Central memory CD4-positive, alpha-beta T cell (primary cell): ENCODE measurements at places on chromosomes 1 and 21.

GRCh38 chr1:232968391-232968790, 18.0 kb downstream of the NTPCR start:
- no peak for DNase-seq

GRCh38 chr1:39189592-39190041, 14.9 kb upstream of the MACF1 start:
- no peak for DNase-seq

DNA sequence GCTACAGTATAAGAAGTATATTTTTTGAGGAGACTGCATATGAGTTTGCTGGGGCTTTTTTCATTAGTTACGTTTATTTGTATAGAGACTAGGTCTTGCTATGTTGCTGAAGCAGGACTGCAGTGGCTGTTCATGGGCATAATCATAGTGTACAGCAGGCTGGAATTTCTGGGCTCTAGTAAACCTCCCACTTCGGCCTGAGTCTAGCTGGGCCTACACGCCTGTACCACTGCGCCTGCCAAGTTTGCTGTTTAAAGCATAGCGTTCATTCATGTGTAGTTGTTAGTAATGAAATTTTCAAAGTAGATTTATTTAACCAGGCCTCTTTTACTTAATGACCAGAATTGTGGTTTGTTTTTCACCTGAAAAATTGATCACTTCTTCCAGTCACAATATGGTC, 33.8 kb downstream of the HS2ST1 start:
- DNase-seq, result no peak

DNA sequence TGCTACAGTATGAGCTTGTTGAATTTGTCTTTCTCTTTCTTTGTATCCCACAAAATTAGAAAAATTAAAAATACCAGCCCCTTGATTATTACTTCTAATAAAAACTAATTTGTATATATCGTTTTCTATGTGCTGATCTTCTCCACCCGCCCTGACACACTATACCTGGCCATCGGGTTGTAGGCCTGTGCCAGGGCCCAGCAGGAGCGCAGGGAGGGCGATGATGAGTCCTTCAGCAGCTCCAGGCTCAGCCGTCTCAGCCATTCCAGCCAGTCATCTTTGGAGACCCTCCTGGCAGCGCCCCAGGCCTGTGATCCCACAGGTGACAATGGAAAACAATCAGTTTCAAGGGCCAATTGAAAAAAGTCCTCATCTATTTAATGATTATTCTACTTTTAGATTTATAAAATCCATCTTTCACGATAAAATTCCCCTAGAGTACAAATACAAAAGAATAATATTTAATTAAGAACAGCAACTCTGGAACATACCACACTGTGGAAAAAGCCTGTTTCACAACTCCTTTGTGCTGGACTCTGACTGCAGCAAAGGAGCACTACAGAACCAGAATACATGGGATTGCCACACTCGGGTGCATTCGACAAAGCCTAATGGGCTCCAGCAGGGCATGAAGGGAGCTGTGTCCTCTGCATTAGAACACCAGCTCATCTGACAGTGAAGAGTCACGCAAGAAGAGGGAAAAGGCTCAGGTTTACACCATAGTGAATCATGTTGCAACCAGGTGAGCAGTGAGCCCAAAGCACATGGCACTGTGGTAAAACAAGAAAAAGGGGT, 15.4 kb downstream of the ANGPTL7 start:
- no peak for DNase-seq

- DNase-seq, result no peak
These were observed 590 bp downstream of the TMOD4 start for GRCh38 chr1:151175041-151175741.

DNA sequence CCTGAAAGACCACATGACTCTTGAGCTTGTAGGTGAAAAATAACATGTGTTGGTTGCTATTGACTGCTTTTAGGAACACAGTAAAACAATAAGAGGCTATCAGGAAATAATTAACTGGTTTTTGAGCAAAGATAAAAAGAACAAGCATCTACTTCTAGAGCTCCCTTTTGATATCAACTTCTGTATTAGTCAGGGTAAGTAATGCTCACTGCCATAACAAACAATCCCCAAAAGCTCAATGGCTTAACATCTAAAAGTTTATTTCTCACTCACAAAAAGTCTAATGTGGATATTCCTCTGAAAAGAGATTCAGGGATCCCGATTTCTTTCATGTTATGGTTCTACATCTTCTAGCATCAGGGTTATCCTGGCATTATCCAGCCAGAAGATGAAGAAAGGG, 25.3 kb upstream of the PROX1 start:
- DNase-seq, result no peak

GRCh38 chr1:45344499-45344898, 4.3 kb upstream of the MUTYH start:
- no peak for DNase-seq

DNA sequence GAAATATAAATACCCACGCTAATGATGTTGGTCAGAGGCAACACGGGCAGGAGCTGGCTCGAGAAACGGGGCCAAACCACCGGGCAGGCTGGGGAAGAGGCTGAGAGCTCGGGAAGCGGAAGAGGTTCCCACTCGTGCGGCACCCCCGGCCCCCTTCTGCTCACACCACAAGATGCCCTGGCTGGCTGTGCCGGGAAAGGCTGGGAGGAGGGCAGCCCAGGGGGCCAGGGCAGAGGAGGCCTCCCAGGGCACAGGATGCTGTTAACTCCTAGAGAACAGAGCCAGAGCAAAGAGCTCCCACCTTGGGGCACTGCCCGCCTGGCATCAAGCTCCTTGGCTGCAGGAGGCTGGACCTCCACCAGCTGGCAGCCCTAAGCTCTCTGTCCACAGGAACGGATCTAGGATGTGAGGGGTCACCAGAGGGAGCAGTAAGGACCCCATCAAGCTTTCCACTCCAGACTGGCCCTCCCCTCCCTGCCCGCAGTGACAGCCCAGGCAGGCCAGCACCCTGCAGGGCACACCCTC, 44.8 kb downstream of the CASZ1 start:
- DNase-seq, result no peak

GRCh38 chr1:182442333-182442732, 7.6 kb upstream of the RGSL1 start:
- DNase-seq, result no peak

GRCh38 chr1:43426221-43426620, 27.5 kb downstream of the HYI start:
- DNase-seq, result no peak

DNA sequence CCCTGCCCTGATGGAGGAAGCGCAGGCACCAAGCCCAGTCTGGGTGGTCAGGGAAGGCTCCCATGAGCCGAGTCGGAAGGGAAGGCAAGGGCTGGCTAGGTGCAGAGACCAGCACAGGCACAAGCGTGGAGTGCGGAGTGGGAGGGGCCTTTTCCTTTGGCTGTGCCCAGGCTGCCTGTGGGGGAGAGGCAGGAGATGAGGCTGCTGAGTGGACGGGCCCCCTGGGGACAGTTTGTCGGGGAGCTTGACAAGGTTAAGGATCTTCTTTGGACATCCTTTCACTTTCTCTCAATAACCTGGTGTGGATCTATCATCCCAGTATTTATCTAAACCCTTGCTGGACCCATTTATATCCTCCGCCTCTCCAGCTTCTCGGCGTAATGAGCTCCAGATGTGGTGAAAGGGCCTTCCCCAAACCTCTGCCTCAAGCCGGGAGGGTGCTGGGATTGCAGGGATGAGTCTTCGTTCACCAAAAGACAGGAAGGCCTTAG, 42.9 kb downstream of the EPHB2 start:
- DNase-seq, result no peak

- no peak for DNase-seq
These were observed 18.8 kb downstream of the ITSN1 start for GRCh38 chr21:33661146-33661545.

- no peak for DNase-seq
These were observed 35.8 kb downstream of the CRYAA start for GRCh38 chr21:43204638-43205037.

DNA sequence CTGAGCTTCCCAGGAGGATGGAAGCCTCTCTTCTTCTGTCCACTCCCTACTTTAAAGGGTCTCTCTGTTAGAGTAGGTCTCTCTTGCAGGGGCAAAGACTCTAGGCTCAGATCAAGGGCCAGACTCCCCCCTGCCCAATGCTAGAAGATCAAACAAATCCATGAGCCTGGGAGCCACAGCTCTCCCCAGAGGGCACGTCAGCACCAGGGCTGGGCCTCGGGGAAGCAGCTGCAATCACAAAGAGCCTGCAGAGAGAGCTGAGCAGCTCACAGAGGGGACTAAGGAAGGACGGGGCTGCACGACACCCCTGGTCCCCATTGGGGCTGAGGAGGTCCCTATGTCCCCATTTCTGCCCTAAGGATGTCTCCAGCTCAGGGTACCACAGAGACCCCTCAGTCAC, 3.9 kb downstream of the CNTN2 start:
- no peak for DNase-seq

DNA sequence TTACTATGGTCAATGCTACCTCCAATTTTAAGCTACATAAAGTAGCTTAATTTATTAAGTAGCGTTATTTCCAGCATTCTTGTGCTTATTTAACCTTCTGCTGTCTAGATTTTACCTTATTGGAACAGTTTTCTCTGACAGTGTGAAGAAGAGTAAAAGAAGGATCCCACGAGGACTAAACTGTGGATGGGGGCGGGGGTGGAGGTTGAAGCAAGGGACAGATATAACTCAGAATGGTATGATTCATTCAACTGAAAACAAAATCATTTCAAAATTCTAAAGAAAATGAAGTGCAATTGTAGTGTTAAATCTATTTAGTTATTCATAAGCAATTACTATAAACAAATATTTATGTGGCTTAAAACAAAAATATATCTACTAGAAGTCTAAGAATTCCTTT, 11.5 kb upstream of the VAV3 start:
- no peak for DNase-seq

DNA sequence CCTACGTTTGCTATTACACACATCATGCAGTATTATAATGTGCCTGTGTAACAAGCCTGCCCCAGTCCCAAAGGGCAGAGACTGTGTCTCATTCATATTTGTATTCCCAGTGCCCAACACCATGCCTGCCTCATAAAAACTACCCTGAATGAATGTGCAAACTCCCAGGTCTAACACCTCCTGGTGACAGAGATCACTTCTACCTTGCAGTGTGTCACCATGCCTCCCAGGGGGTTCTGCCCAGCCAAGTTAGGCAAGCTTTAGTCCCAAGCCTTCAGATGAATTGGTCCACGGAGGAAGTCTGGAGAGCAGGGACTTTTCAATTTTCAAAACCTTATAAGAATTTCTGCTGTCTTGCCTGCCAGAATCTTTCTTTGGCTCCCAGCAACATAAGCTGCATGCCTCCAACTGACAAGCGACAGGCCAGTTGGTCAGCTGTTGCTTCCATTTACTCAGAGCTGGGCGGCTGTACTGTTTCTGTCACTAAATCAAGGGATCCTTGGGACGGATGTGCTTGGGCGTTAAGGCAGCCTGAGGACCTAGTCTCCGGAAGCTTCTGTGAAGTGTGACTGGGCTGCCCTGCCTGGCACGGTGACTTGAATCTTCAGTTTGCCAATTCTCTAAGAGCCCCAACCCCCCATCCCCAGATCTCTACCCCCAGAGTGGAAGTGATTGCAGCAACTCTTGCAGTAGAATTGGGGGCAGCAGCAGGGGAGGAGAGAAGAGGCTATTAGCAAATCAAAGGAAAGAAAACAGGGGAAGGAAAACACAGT, 1.2 kb downstream of the RXRG start:
- DNase-seq, result no peak
